ENCODE measurements at places on chromosomes 1 and 21.

DNA sequence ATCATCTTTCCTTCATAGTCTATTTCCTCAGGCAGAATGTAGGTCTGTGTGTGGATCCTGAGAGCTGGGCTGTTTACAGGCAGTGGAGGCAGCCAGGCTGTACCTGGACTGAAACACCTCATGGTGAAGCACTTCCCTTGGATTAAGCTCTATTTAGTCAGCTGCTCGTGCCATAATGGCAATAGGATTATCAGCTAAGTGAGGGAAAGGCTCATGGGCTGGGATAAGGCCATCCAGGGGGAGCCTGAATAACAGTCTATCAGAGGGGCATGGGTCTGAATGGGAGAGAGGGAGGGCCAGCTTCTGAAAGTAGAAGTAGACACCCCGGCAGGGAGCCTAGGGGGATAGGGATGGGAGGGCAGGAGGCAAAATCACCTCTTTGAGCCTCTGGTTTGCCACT is 8.3 kb downstream of the RNASEL start:
- no peak for DNase-seq

DNA sequence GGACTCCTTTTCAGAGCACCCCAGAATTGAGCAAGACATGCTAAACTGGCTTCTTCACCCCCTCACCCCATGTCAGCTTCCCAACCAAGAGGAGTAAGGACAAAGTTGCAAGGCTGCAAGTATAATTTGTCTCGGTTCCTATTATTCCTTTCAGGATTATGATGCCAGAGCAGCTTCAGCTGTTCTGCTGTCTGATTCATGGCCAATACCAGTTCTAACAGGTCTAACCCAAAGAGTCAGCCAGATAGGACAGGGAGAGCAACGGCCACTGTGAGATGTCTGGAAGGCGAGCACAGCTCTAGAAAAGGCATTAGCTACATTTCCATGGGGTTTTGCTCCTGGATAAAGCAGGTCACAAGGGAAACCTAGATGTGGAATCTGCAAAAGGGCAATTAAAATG is 53.3 kb upstream of the HOOK1 start:
- no peak for DNase-seq

DNA sequence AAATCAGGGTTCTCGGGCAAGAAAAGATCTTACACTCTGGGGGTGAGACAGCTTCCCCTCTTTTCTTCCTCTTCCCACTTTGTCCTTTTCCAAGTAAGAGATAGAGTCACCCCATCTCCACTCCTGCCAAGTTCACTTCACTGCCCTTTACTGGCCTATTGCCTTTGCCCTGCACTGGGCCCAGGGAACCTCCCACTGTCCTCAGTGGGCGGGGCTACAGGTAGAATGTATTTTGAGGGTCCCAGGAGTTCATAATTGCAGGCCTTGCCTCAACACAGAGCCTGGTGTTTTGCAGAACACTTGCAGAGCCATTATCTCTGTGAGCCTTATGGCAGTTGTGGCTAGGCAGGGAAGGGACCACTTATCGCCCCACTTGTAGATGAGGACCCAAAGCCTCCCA is 3.3 kb downstream of the AMPD2 start:
- no peak for DNase-seq

DNA sequence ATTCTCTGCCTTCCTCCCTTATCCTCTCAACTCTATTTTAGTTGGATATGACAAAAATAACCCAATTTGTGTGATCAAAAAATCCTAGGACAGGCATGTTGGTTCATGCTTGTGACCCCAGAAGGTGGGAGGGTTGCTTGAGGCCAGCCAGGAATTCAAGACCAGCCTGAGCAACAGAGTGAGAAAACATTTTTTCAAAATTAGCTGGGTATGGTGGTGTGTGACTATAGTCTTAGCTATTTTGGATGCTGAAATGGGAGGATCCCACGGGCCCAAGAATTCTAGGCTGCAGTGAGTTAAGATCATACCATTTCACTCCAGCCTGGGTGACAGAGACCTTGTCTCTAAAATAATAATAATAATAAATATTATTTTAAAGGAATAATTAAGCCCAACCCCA is 1383.1 kb upstream of the ADGRL2 start:
- DNase-seq: no peak

GRCh38 chr1:108877348-108878159 is 769 bp downstream of the GPSM2 start:
- no peak for DNase-seq

- no peak for DNase-seq
Measured at GRCh38 chr1:220785166-220786056, 1.3 kb upstream of the MTARC1 start.

DNA sequence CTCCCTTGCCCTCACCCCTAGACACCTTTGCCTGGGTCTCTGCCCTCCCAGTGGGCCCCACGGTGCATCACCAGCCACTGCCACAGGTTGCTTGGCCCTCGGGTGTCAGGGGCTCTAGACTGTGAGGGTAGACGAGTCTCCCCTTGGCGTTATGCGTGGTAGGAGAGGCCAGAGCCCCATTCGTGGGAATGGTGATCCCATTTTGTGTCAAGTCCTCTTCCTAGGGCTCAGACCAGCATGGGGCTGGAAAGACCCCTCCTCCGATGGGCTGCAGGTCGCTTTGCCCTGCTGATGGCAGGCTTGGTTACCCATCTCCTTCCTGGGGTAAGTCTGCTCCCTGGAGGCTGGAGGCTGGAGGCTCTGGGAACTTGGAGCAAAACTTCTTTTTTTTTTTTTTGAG is 42.4 kb downstream of the SLC30A1 start:
- no peak for DNase-seq

- DNase-seq: no peak
Measured at GRCh38 chr1:33623811-33624210, 151.4 kb downstream of the ZSCAN20 start.
